ENCODE measurements at places on chromosomes 7 and 10.

DNA sequence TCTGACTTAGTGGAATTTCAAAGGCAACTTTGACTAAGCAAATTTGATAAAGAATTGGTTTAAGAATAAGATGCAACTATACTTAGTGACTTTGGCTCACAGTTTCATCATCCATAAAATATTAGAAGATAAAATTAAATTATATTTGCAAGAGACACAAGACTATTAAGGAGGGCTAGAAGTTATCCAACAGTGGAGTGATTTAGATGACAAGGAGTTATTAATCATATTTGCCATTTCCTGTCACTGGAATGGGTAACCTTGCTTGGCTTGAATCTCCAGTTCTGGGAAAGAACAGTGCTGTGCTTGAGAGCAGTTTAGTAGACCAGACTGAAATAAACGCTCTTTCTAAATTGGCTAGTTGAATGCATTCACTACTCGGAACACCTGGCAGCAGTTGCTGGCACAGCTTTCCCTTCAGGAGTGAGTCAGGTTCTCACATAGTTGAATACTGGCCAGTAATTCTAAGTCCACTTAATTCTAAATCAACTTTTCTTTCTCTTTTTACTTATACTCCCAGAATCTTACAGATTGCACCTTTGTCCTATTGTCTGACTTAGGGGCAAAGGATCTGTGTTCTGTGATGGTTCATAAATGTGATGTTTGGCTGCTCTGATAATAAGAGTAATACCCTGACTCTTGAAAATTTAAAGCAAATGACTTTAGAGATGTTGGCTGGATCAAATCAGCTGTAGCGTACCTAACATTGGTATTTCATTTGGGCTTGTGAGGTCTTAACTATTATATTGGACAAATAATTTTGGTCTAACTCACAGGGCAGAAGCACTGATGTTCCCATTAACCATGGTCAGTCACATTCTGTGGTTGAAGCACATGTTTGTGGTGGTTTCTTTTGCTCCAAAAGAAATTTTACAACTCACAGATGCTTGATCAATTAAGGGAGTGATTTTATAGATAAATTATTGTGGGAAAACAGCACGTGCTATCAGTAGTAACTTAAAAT lies 16.6 kb downstream of the STMP1 start:
- no peak for DNase-seq

DNA sequence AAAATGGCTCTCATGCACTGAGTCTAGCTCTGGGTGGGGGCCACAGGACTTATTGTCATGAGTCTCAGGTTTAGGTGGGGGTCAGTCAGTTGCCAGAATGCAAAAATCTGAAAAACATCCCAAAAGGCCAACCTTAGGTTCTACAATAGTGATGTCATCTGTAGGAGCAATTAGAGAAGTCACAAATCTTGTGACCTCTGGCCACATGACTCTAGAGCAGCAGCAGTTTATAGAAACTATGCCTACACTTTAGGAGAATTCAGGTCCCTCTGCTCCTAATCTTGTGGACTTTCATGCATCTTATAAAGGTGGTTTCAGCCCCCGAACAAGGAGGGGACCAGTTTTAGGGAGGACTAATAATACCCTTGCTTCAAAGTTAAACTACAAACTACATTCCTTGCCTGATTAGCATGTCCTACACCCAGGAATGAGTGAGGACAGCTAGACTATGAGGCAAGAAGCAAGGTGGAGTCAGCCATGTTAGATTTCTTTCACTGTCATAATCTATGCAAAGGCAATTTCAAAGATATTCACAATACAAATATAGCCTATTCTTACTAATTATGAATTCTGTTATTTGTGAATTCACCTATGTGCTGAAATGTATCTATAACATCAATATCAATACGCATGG lies 123.5 kb upstream of the ADCY1 start:
- DNase-seq = no peak

DNA sequence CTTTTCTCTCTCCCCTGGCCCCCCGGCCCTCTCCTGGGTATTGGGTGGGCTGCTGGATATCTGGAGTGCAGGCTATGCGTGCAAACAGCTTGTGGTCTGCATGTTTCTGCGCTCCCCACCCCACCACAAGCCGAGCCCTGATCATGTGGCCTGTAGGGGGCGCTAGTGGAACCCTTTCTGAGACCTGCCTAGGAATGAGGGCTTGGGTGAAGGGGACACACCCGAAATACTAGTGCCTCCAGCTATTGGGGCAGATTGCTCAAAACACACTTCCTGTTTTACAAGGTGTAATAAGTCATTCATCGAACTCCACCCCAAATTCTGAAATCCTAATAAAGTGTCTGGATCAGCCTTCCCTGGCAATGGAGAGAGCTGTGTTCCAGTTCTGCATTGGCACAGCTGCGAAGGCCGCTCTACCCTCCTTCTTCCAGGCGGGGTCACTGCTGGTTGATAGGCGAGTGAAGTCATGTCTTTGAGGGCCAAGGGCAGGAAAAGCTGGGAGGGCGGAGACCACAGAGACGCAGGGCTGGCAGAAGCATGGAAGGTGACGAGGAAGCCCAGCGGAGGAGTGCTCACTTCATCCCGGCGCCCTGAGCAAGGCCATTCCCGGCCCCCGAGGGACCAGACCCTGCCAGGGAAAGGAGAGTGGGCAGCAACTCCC lies 19.8 kb upstream of the PRRT4 start:
- DNase-seq = no peak

GRCh38 chr10:33897291-33897752 lies 562.9 kb upstream of the NRP1 start:
- DNase-seq = no peak

GRCh38 chr10:118844731-118845521 lies 90.2 kb upstream of the CACUL1 start:
- no peak for DNase-seq
